ENCODE measurements at places on chromosomes 2 and 18.

GRCh38 chr2:218882866-218883366 is 2.3 kb downstream of the WNT10A start:
- DNase-seq, result no peak

GRCh38 chr2:222569826-222570225 is 86.1 kb downstream of the FARSB start:
- no peak for DNase-seq

DNA sequence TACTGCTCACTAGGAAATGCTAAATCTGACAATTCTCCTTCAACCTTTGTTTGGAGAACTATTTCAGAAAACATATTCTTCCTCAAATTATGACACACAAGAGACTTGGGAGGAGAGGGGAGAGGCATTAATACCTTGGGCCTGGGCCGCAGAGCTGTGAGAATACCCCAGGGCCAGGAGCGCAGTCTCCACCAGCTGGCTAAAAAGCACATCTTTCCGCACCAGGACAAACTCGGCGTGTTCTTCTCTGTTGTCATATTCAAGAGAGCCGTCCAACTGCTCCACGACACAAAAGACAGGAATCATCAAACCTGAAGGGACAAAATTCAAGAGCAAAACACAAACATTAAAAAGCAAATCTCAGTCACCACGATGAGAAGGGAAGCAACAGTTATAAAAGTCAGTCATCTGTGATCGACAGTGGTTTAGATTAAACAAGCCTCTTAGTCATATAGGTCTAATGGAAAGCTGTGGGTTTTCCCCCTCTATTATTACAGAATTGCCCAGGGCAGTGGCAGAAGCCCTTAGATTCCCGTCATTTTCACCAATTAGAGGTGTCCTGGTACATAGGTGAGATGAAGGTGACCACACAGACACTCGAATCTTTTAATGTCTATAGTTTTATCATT is 24.4 kb downstream of the SATB2 start:
- DNase-seq, result no peak

- DNase-seq, result no peak
Observed at GRCh38 chr2:67485431-67485830, 88.3 kb downstream of the ETAA1 start.

- no peak for DNase-seq
Observed at GRCh38 chr2:112694182-112694581, 26.6 kb upstream of the NT5DC4 start.

- no peak for DNase-seq
Observed at GRCh38 chr2:102735416-102736109, 26.3 kb upstream of the TMEM182 start.

- no peak for DNase-seq
Observed at GRCh38 chr2:168149986-168150385, 97.4 kb downstream of the STK39 start.

GRCh38 chr2:217849154-217849975 is 153.4 kb downstream of the TNS1 start:
- no peak for DNase-seq

GRCh38 chr2:134200036-134200618 is 53.7 kb upstream of the MGAT5 start:
- DNase-seq, result no peak

DNA sequence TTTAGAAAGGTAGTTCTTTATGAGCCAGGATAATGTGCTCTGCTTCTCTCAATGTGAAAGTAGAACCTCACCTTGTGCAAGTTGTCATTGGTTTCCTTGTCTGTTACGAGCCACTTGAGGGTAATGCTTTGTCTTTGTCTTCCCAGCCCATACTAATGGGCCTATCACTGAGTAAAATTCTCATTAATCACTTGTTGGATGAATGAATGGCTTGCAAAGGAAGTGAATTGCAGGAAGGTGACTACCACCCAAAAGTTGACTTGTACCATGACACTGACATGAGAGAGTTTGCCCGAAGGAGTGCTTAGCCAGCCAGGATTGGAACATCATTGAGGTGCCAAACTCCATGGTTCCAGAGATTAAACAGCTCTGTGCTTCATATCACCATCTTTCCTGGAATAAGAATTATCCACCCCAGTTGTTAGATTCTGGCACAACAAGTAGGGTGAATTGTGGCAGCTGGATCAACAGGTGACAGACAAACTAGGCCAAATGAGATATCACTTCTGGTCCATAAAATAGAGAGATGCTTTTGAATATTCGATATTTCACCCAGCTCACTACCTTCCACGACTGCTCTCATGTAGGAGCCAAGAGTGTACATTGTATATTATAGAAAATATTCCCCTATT is 20.5 kb upstream of the CD28 start:
- DNase-seq, result no peak

- DNase-seq, result no peak
Observed at GRCh38 chr2:211241891-211242290, 685.5 kb downstream of the CPS1 start.

DNA sequence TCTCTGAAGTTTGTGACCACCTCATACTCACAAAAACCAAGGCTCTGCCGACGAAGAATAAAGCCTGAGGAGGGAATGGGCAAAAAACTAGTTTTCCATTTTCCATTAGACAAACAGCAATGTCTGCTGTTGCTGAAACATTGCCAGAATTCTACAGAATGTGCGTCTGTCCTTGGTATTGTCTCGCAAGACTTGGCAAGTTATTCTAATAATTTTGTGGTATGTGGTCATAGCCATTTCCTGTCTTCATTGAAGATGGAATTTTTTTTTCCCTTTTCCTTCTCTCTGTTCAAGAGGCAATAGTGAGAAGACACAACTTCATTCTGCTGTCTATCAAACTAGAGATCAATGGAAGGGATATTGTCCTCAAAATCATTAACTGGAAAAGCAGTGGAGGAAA is 296.1 kb downstream of the RND3 start:
- peak; percentile 74 for DNase-seq

DNA sequence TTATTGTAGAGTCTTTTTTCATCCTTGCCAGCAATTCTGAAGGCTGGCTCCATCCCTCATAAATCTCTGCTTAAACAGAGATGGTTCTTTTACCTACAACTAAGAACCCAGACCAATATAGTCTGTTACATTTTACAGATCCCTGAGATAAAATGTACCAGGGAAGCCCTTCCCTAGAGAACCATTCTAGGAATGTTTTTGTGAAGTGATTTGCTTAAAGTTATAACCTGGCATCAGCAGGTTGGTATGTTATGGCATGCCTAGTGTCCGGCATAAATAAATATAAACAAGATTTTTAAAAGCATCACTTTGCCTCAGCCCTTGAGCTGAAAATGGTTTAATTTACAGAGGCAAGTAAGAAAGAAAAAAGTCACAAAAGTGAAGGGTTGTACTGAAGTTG is 18.5 kb upstream of the NPAS2 start:
- DNase-seq, result no peak

GRCh38 chr2:112730791-112731190 is 10.0 kb downstream of the NT5DC4 start:
- no peak for DNase-seq

- DNase-seq, result no peak
Observed at GRCh38 chr2:171855401-171855800, 38.6 kb downstream of the SLC25A12 start.

DNA sequence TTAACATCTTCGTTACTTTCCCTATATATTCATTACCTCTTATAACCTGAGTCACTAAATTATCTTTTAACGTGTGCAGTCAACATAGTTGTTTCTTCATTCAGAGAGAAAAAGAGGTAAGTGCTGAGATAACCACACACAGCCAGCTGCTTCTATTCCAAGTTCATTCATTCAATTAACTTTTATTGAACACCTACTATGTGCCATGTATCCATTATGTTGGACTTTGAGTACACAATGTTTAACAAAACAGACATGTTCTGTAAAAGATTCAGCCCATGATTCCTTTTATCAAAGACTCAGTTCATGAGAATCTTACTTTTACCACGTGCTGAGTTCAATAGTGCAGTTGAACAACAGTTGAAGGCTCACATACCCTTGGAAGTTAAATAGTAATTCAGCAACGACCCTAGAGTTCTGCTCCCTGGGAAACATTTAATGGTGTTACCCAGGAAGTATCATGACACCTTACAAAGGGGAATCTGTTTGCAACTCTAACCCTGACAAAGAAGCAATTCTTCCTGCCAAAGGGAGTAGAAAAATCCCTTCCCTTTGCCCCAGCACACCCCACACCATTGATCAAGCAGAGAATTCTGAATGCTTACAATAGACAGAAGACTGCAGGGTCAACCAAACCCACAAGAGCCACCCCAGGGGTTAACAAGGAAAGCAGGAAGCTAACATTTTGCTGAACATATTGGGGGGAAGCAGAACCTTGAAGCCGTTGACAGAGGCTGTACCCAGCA is 595.8 kb downstream of the STK39 start:
- no peak for DNase-seq

DNA sequence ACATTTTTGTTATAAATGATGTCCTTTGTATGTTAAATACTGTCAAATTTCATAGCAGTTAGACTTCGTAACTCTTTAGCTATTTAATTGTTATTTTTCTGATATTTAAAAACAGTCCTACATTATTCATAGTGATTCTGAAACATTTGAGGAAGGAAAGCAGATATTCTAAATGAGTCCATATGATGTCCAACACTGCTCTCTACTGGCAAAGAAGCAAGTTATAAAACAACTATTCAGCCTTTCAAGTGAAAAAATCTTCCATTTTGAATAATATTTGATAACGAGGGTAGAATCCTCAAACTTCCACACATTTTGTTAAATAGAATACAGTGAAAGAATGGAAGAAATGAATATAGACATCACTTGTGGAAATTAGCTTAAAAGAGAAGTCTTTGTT is 220.8 kb downstream of the GULP1 start:
- no peak for DNase-seq

- DNase-seq, result no peak
Observed at GRCh38 chr2:16653799-16654198, 11.8 kb downstream of the CYRIA start.

- DNase-seq, result no peak
Observed at GRCh38 chr2:19102696-19103423, 255.6 kb downstream of the OSR1 start.

- DNase-seq, result no peak
Observed at GRCh38 chr2:169659320-169659719, 34.9 kb downstream of the CFAP210 start.

DNA sequence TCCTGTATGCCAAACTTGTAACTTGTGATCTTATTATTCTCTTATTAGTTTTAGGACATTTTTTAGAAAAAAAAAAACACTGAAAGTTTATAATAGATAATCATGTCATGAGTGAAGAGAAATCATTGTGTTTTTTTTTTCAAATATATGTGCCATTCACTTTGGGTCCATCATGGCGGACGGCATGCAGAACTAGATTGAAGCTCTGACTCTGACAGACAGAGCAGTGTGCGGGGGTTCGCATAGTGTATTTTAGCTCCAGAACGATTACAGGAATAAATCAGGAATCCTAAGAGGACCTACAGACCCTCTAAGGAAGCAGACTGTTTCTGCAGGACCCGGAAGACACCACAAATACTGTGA is 484.4 kb upstream of the REG3G start:
- no peak for DNase-seq

DNA sequence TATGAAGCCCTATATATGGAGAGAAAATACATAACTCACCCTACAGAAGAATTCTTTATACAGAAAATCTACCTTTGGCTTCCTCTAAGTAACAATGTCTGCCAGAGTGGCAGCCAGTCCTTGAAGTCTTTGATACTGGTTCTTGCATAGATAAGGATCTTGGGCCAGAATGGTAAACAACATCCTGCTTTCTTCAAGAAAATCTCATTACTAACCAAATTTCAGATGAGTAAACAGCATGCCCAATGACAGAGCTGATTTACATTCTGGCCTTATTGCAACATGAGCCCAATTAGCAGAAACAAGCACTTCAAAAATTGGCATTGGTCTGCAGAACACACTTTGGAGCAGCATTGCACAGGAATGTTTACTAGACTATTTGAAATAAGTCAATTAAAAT is 336.5 kb upstream of the ST6GAL2 start:
- no peak for DNase-seq

- no peak for DNase-seq
Observed at GRCh38 chr2:241885946-241886643, 16.6 kb downstream of the RTP5 start.

DNA sequence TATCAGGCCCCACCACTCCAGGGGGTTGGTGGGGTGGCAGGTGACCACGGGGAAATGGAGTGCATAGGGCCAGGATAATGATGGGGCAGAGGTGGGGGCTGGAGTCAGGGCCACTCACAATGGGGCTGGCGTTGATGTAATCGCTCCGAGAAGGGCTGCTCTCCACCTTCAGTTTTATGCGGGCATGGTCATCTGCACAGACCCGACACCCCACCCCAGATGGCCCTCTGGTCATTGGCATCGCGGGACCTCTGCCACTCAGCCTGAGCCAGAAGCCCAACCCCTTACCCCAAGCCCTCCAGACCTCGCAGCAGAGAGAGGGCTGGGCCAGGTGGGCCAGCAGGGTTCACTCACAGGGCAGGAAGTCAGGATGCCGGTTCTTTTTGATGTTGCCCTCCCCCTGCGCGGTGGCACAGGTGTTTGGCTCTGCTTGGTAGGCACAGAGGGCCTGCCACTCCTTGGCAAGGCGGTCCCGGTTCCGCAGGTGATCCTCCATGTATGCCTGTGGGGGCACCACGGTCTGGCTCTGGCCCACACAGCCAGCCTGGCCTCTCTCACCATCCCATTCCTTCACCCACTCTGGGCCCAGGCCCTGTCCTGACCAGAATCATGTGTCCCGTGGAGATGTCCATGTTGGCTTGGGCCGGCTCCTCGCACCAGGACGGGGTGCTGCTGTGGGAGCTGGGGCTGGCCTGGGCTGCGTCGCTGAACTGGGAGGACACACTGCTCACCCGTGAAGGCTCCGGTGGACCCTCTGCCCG is 12.4 kb downstream of the PTPRN start:
- DNase-seq, result no peak

DNA sequence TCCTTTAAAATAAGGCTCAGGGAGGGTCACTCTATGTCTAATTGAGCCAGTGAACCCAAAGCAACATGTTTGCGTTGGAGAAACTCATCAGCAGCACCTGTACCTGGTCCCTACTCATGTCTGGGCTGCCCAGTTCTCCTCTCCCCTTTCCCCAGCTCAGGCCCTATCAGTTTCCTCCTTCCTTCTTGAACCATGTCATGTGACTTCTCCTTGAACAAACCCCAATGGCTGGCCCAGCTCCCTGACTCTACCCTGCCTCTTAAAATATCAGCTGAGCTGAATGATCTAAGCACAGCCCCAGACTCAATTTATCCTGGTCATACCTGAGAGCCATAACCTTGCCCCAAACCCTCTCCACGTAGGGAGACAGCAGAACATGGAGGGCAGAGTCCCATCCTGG is 290.9 kb downstream of the LPIN1 start:
- no peak for DNase-seq

- DNase-seq, result peak; percentile 79
Observed at GRCh38 chr2:60515721-60516226, 37.7 kb downstream of the BCL11A start.

DNA sequence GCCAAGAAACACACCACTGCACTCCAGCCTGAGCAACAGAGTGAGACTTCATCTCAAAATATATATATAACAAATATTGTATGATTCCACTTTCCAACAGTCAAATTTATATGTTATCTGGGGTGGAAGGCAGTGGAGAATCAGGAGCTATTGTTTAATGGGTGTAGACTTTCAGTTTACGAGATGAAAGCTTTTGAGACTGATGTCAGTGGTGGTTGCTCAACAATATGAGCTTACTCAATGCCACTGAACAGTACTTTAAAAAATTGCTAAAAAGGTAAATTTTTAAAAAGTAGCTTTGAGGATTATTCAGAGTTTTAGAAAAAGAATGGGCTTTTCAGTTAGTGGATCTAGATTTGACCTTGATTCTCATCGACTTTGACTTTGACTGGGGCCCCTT is 105.9 kb upstream of the ST6GAL2 start:
- no peak for DNase-seq

- DNase-seq, result no peak
Observed at GRCh38 chr18:59878644-59879043, 21.2 kb upstream of the PMAIP1 start.
